ENCODE measurements at places on chromosomes 4 and X.

DNA sequence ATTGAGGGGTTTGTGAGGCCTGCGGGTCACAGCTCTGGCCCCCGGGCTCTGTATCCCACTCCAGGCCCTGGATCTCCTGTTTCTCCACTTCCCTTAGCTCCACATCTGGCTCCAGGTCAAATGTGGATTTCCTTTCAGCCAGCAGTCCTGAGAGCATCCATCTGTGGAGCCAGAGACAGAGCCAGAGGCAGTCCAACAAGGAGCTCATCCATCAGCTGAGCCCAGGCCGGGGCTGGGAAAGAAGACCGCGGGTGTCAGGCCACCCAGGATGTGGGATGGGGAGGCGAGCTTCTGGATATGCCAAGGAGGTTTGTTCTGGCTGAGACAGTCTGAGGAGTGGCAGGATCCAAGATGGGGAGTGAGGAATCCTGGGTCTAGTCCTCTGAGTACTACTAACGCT lies 91.7 kb downstream of the EFNB1 start:
- no peak for DNase-seq

DNA sequence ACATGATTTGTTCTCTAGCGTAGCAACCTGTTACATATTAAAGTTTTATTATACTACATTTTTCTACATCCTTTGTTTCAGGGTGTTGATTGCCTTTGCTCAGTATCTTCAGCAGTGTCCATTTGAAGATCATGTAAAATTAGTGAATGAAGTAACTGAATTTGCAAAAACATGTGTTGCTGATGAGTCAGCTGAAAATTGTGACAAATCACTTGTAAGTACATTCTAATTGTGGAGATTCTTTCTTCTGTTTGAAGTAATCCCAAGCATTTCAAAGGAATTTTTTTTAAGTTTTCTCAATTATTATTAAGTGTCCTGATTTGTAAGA lies 2.4 kb downstream of the ALB start:
- no peak for DNase-seq

GRCh38 chr4:186624951-186625350 lies 69.6 kb upstream of the MTNR1A start:
- no peak for DNase-seq

DNA sequence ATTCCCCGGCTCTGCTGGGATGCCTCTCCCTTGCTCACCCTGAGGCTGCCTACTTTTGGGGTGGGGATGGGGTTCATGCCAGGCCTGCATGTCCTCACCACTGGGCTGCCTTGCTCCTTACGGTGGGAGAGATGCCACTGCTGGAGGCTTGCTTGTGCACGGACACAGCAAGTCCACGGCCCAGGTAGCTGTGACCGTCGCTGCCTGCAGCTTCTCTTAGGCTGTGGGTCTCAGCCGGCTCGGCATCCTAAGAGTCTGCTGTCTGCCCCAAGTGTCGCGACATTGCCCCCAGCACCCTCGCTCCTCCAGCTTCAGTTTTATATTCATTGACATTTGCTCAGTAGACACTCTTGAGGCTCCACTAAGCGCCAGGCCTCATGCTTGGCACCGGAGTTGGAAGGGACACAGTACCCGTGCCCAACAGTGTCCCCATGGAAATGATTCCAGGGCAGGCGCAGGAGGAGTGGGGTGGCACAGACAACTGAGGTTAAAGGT lies 58.3 kb downstream of the TBC1D14 start:
- no peak for DNase-seq

DNA sequence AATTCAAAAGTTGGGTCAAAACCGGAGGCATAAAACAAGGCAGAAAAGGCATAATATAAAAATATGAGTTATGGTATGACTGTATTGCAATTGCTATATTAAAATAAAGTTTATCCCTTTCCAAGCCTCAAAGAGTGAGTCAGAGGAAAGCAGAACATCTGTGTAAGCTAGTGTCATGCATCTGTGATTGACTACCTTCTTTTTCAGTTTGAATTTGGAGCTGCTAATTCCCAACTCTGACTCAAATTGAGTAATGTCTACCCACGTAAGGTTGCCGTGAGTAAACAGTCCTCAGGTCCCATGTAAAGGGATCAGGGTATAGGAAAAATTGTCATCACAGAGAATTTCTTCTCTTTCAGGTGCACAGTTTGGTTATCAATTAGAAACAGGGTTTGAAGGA lies 6.5 kb upstream of the SLITRK4 start:
- no peak for DNase-seq

- no peak for DNase-seq
Observed at GRCh38 chrX:96861661-96862060, 22.0 kb upstream of the RPA4 start.

DNA sequence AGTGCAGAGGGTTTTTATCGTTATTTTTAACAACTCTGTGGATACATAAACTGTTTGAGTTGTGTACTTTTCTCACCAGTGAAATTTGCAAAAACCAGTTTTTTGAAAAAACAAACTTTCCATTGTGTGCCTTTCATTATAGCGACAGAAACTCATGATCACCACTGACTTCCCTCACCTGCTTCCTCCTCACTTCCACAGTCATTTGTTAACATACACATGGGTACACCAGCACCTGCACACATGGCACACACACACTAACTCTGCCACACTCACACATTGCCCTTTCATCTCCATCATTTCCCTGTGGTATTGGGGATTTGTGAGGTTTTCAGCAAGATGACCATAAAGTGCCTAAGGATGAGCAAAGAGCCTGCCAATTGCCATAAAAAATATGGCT lies 20.6 kb downstream of the CLDN22 start:
- DNase-seq, result no peak

GRCh38 chr4:19829101-19829500 lies 422.6 kb upstream of the SLIT2 start:
- no peak for DNase-seq

DNA sequence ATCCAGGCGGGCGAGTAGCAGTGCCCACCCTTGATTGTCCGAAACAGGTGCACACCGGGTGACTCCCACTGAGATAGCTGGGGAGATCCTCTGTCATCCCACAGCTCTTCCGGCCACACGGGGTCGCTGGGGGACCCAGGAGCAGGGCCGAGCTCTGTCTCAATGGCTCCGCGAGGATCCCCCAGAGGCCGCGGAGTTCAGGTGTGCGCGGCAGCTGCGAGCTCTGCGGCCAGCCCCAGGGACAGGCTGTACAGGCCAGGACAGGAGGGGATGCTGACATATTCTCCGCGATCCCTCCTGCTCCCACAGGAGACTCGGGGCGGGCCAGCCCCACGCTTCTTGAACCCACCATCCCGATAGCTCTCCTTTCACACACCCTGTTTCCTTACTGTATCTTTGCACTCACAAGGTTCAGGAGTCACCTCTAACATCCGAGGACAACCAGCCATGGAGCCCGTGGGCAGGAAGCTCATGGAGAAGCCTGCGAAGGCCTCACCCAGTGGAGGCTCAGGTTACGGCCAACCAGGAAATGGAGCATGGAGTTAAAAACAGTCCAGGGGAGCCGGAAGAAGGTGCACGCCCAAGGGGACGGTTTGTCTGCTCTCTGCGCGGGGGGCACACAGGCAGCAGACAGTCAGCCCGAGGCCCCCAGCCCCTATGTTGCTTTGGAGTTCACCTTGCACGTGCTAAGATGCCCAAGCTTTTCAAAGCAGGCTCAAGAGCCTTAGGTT lies 77.9 kb upstream of the AMELX start:
- DNase-seq, result no peak

DNA sequence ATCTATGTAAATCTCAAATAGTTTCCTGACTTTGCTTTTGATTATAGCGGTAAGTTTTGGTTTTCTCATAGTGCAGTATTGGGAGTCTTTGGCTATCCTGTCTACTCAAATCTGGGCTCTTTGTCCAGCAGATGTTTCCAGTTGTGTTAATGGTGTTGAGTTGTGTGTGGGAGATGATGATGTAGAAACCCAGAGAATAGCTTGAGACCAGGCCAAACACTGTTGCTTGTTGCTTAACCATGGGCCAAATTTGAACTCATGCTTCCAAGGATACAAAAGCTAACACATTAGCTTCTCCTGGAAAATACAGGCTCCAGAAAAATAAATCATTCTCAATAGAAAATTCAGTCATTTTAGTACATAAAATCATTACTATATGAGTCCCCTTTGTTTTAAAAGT lies 82.6 kb upstream of the GYPA start:
- DNase-seq, result no peak

DNA sequence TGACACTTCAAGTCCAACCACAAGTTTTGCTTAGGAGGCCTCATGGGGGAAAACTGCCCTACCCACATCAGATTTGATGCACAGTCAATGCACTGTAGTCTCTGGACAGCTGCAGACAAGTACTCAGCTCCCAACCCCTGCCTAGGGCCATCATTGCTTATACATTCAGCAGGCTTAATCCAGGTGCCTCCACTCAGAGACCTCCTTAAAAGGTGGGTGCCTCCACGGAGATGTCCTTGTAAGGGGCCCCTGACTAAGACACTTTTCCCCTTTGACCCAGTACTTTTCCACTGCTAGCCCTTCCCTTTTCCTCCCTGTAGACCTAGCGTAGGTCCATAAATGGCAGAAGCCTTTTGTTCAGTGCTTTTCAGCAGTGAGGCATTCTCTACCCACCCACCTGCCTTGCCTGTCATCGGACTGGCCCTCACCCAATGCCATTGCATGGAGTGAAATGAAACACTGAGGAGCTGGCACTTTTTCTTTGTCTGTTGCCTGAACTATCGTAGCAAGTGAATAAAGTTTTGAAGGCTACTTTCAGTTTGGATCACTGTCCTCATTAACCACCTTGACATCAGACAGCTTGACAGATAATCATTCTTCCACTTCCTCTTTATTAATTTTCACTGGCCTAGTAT lies 23.8 kb upstream of the PLK4 start:
- DNase-seq, result no peak

DNA sequence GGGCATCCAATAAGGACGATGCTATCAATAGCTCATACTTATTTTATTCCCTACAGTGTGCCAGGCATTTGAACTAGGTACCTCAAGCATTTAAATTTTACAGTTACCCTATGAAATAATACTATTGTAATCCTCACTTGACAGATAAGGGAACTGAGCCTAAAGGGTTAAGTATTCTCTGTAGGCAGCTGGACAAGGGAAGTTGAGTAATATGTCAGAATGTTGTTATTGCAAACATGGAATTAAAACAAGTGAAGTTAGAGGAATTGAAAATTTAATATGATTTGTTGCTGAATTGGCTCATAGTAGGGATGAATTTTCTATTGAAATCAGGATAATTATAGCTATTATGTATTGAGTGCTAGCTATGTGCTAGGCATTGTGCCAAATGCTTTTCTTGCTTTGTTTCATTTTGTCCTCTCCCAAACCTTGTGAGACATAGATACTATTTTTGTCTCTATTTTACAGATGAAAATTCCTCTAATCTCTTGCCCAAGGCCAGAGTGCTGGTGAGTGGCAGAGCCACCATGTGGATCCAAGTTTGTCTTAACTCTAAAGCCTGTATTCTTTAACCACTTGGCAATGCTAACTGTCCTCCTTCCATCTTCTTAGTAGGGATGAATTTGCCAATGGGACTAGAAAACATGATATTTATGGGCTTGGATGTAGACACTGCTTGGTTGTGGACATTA lies 58.1 kb downstream of the TMEM164 start:
- DNase-seq, result no peak

DNA sequence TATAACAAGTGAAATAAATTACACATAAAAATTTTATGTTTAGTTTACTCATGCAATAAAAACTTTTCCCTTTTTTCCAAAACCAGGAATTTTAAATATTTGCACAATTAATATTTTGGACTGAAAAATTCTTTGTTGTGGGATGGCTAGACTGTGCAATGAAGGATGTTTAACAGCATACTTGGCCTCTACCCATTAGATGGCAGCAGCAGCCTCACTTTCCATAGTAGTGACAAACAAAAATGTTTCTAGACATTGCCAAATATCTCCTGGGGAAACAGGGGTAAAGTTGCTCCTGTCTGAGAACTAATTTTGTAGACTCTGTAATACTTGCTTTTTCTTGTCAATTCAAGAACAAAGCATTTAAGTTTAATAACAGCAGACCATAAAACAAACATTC lies 49.8 kb downstream of the SCLT1 start:
- no peak for DNase-seq

DNA sequence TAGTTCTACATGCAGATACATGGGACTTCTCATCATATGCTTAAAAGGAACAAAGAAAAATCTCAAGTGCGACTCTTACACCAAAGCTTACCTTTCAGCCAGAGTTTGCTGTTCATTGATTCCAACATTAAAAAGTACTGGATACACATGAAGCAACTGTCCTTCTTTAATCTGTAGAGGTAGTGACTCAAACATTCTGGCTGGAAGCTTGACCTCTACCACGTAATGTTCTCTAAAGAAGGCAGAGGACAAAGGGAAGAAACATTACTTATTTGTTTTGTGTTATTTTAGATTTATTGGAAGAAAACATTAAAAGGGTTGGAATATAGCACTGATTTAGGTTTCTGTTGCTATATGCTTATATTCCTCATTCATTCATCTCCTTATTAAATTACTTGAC lies 476.1 kb downstream of the IL15 start:
- DNase-seq, result no peak

GRCh38 chr4:55440786-55441185 lies 45.0 kb downstream of the TMEM165 start:
- no peak for DNase-seq

DNA sequence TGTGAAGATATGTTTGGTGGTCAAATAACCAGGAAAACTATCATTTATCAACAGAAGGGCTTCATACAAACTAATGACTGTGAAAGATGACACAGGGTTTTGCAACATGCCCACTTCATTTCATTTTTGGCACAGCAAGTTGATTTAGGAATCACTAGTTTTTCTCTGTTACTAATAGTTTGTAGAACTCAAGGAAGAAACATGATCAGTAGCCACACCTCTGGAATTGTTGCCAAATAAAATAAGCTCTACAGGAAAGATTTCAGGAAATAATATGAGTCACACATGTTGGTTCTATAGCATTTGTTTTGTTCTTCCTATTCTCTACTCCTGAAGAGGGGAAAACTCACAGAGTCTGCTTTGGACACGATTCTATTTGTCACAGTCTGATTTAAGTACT lies 255.4 kb downstream of the TLL1 start:
- DNase-seq, result no peak

GRCh38 chr4:142423861-142424260 lies 422.2 kb downstream of the INPP4B start:
- DNase-seq, result no peak

- DNase-seq, result no peak
Observed at GRCh38 chrX:1591863-1592469, 562 bp downstream of the AKAP17A start.

DNA sequence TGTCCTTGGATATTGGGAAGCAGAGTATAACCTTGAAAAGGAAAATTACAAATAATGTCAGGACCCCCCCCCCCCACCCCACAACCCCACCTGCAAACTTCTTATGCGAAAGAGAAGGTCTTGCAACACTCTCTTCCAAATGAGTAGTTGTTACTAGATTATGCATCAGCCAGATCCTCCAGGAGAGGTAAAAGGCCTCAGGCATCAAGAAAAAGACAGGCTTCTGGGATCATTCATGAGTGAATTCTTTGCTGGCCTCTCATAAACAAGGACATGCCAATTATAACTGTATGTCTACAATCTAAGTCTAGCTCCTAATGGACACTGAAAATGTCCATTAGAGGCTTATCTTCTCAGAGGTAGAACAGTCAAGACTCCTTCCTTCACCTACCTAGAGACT lies 1443.3 kb downstream of the RAPGEF2 start:
- DNase-seq, result no peak

- DNase-seq, result no peak
Observed at GRCh38 chr4:115042496-115042895, 70.9 kb downstream of the NDST4 start.

- no peak for DNase-seq
Observed at GRCh38 chr4:38290914-38291313, 330.7 kb downstream of the PTTG2 start.

GRCh38 chr4:141463678-141464077 lies 172.7 kb upstream of the IL15 start:
- no peak for DNase-seq

Measured in T-helper 1 cell (primary cell).